ENCODE measurements at places on chromosomes 7 and 10. TPM values are rescaled to one million over a fixed set of nuclear protein-coding genes. Genes with fewer than 3 reads are reported as not detected.

- peaks cover 46% of the 10 kb centered on the region for H3K4me1 ChIP-seq
- H3K27ac ChIP-seq: peak overlapping the region; percentile 73
- DNase-seq: peak; percentile 35
Measured at GRCh38 chr7:108234971-108235450, 104.8 kb upstream of the LAMB4 start.

DNA sequence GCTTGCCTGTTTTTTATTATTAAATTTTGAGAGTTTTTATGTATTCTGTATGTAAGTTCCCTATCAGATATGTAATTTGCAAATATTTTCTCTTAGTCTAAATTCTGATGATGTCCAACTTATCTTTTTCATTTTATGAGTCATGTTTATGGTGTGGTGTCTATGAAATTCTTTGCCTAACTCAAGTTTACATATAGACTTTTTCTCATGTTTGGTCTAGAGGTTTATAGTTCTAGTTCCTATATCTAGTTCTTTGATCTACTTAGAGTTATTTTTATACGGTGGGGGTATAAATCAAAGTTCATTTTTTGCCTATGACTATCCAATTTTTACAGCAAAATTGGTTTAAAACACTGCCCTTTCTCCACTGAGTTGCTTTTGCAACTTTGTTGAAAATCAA lies 26.3 kb upstream of the CCDC7 start:
- peaks cover 13% of the 10 kb centered on the region for H3K4me1 ChIP-seq
- no peak overlapping the region for H3K4me3 ChIP-seq
- DNase-seq: no peak
- no peaks in the 10 kb centered on the region for H3K36me3 ChIP-seq

- H3K4me1 ChIP-seq: peaks cover 4% of the 10 kb centered on the region
- no peaks in the 10 kb centered on the region for H3K36me3 ChIP-seq
- no peak overlapping the region for H3K4me3 ChIP-seq
- no peak overlapping the region for H3K27ac ChIP-seq
- DNase-seq: no peak
Measured at GRCh38 chr10:11150231-11150731, 132.6 kb downstream of the CELF2 start.

DNA sequence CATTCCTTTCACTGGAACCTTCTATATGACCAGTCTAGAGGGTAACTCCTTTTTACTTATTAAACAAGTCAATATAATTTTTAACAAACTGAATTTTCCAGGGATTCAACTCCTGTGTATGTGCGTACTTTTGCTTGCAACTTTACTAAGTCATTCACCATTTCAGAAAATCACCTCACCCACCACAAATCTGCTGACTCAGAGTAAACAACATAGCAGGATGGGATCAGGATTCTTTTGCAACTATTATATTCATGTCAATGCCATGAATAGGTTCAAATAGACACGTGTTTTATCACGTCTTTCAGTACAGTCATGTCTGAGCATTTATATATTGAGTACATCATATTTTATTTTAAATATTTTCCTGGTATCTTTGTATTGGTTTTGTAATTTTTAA lies 14.5 kb downstream of the CTTNBP2 start:
- DNase-seq: no peak
- no peaks in the 10 kb centered on the region for H3K4me1 ChIP-seq
- H3K36me3 ChIP-seq: no peaks in the 10 kb centered on the region
- H3K4me3 ChIP-seq: no peak overlapping the region
- H3K27me3 ChIP-seq: no peaks in the 10 kb centered on the region

GRCh38 chr7:103711413-103711812 lies 265.4 kb upstream of the SLC26A5 start:
- no peak for DNase-seq
- H3K4me1 ChIP-seq: peaks cover 30% of the 10 kb centered on the region
- no peaks in the 10 kb centered on the region for H3K27me3 ChIP-seq
- no peak overlapping the region for H3K27ac ChIP-seq
- no peak overlapping the region for H3K4me3 ChIP-seq
- H3K36me3 ChIP-seq: no peaks in the 10 kb centered on the region

GRCh38 chr7:159253657-159254056 lies 109.0 kb upstream of the VIPR2 start:
- H3K27me3 ChIP-seq: no peaks in the 10 kb centered on the region
- no peak for DNase-seq
- no peaks in the 10 kb centered on the region for H3K4me1 ChIP-seq
- H3K36me3 ChIP-seq: no peaks in the 10 kb centered on the region
- no peak overlapping the region for H3K27ac ChIP-seq
- no peak overlapping the region for H3K4me3 ChIP-seq

GRCh38 chr7:96034940-96035727 lies 262.8 kb downstream of the DYNC1I1 start:
- H3K27me3 ChIP-seq: no peaks in the 10 kb centered on the region
- no peak overlapping the region for H3K4me3 ChIP-seq
- H3K4me1 ChIP-seq: no peaks in the 10 kb centered on the region
- H3K27ac ChIP-seq: no peak overlapping the region

Gene NEUROG3
- total RNA-seq: not detected

Gene GPR85
- total RNA-seq: 7.2 TPM

Gene ASZ1
- not detected for total RNA-seq

GRCh38 chr7:65429642-65430343 lies 56.1 kb downstream of the ZNF92 start:
- H3K4me3 ChIP-seq: no peak overlapping the region
- no peaks in the 10 kb centered on the region for H3K36me3 ChIP-seq
- H3K4me1 ChIP-seq: no peaks in the 10 kb centered on the region
- no peak for DNase-seq
- peaks cover 10% of the 10 kb centered on the region for H3K27me3 ChIP-seq

Gene UPK3BL2
- total RNA-seq: 1.6 TPM

DNA sequence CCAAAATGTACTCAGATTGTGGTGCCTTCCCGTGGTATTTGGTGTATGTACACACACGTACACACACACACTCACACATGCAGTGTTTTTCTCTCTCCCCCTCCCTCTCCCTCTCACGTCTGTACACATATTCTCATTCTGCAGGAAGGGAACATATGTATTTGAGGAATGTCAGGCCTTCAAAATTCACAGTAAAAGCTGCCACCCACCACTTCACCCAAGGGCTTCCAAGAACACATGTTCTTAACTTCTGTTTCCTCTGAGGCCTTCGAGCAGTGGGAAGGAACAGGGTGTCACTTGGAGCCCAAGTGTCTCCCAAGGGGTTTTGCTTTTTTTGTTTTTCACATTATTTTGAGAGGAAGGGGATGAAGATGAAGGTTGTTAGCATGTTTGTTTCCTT lies 198.9 kb downstream of the TCF7L2 start:
- no peaks in the 10 kb centered on the region for H3K4me1 ChIP-seq
- H3K27ac ChIP-seq: no peak overlapping the region
- no peak overlapping the region for H3K4me3 ChIP-seq

- no peak for DNase-seq
- peaks cover 70% of the 10 kb centered on the region for H3K4me1 ChIP-seq
Measured at GRCh38 chr10:32952541-32953276, 5.3 kb downstream of the ITGB1 start.

DNA sequence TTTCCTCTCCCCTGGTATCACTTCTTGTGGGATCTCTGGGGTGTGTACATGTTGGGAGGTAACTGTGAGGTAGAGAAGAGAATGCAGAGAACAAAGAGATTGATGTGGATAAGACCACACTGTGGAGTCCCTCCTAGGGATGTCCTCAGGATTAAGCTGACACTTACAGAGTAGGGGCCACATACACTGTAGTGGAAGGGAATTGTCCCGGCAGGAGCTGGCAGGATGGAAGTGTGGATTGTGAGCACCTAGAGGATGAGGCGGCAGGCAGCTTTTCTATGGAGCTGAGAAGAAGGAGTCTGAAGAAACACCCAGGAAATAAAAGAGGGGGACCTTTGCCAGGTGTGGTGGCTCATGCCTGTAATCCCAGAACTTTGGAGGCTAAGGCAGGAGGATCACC lies 13.5 kb downstream of the AGFG2 start:
- no peak overlapping the region for H3K4me3 ChIP-seq
- DNase-seq: no peak
- no peaks in the 10 kb centered on the region for H3K27me3 ChIP-seq
- H3K36me3 ChIP-seq: no peaks in the 10 kb centered on the region

- DNase-seq: no peak
- H3K36me3 ChIP-seq: no peaks in the 10 kb centered on the region
- H3K27me3 ChIP-seq: no peaks in the 10 kb centered on the region
- peaks cover 43% of the 10 kb centered on the region for H3K4me1 ChIP-seq
- peak overlapping the region; percentile 18 for H3K27ac ChIP-seq
- no peak overlapping the region for H3K4me3 ChIP-seq
Measured at GRCh38 chr10:89478085-89478738, 57.2 kb downstream of the SLC16A12 start.

DNA sequence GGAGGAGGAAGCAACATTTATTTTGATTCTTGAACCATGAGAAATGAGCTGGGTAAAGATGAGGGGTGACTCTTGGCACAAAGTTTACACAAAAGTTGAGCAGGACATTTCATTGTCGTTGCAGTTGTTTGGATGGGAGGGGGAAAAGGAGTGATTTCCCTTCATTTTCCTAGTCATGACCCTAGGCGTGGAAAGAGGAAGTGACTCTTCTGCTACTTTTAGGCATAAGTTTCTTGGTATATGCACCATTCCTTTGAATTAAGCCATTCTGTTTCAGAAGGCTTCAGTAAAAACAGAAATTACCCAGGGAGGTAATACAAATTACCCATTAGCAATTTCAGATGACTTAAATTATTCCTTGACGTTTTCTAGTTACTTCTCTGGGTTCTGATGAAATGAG lies 113.9 kb upstream of the FAM171A1 start:
- H3K27me3 ChIP-seq: no peaks in the 10 kb centered on the region
- no peak overlapping the region for H3K27ac ChIP-seq
- peaks cover 17% of the 10 kb centered on the region for H3K4me1 ChIP-seq
- no peak overlapping the region for H3K4me3 ChIP-seq
- no peaks in the 10 kb centered on the region for H3K36me3 ChIP-seq

GRCh38 chr10:131402771-131403650 lies 91.5 kb upstream of the TCERG1L start:
- no peak for DNase-seq
- H3K36me3 ChIP-seq: no peaks in the 10 kb centered on the region

DNA sequence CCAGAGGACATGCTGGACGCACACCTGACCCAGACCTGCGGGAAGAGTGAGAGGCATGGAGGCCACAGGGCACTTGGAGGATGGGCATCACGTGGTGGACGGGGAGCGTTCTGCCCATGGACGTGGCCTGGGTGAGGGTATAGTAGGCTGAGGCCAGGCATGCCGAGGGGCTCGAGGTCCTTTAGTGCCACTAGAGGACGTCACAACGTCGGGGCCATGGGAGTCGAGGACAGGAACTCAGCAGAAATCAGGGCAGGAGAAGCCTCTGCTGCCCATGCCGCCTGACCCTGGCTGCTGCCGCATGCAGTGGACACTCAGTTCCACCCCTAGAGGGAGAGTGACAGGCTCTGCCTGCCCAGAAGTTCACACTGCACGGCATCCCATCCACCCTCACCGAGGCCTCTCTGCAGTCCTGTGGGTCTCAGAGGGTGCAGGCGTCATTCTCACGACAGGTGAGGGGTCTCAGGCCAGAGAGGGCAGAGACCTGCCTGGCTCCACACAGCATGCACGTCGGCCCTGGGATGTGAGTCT lies 198.7 kb downstream of the ADARB2 start:
- DNase-seq: no peak
- no peaks in the 10 kb centered on the region for H3K36me3 ChIP-seq
- no peak overlapping the region for H3K4me3 ChIP-seq
- no peaks in the 10 kb centered on the region for H3K4me1 ChIP-seq
- H3K27me3 ChIP-seq: no peaks in the 10 kb centered on the region
- no peak overlapping the region for H3K27ac ChIP-seq

- no peak for DNase-seq
- no peaks in the 10 kb centered on the region for H3K4me1 ChIP-seq
- H3K36me3 ChIP-seq: no peaks in the 10 kb centered on the region
Measured at GRCh38 chr10:1738950-1739349, 1.6 kb upstream of the ADARB2 start.

DNA sequence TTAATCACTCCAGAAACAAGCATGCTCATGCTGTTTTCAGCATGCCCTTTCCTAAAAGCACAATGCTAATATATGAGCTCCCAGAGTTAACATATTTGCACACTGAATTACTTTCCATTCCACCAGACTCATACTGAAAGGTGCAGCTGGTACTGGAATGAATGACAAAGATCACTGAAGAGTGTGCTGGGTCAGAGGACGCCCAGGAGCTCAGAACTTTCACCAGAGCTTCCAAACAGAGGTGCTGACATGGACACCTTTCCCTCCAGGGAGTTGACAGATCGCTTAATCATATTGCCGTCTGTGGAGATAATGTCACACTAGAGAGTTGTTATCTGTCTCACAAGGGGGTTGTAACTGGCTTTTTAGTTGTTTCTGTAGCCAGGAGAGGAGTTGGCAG lies 292.9 kb downstream of the LHFPL3 start:
- no peaks in the 10 kb centered on the region for H3K36me3 ChIP-seq
- H3K4me3 ChIP-seq: no peak overlapping the region
- DNase-seq: no peak
- no peaks in the 10 kb centered on the region for H3K4me1 ChIP-seq
- H3K27ac ChIP-seq: no peak overlapping the region

GRCh38 chr10:105239311-105240219 lies 598.5 kb downstream of the SORCS3 start:
- H3K36me3 ChIP-seq: no peaks in the 10 kb centered on the region
- no peak overlapping the region for H3K27ac ChIP-seq
- DNase-seq: no peak
- no peaks in the 10 kb centered on the region for H3K4me1 ChIP-seq
- H3K4me3 ChIP-seq: no peak overlapping the region
- H3K27me3 ChIP-seq: no peaks in the 10 kb centered on the region

DNA sequence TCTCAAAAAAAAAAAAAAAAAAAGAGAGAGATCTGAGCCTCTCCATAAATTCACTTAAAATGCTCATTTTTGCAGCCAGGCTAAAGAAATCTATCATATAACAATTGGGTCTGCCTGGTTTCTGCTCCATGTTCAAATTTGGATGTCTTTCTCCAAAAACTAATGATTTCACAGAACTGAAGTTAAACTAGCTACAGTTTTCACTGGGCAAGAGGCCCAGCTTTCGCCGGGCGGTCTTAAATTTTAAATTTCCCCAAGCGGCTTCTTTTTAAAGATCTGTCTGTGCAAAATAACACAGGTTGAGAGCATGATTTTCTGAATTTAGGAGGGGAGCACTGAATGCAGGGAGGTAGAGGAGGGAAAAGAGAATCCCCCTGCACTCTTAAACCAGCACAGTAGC lies 603.4 kb downstream of the KCNMA1 start:
- DNase-seq: no peak
- H3K36me3 ChIP-seq: no peaks in the 10 kb centered on the region
- H3K27me3 ChIP-seq: no peaks in the 10 kb centered on the region
- H3K4me3 ChIP-seq: no peak overlapping the region
- no peaks in the 10 kb centered on the region for H3K4me1 ChIP-seq

Gene TMEM229A
- not detected for total RNA-seq

GRCh38 chr10:97169911-97170693 lies 15.7 kb downstream of the SLIT1 start:
- H3K27ac ChIP-seq: no peak overlapping the region
- H3K27me3 ChIP-seq: no peaks in the 10 kb centered on the region
- H3K4me3 ChIP-seq: no peak overlapping the region
- H3K36me3 ChIP-seq: no peaks in the 10 kb centered on the region
- no peaks in the 10 kb centered on the region for H3K4me1 ChIP-seq

Gene GALNT17
- total RNA-seq: not detected

- H3K27me3 ChIP-seq: no peaks in the 10 kb centered on the region
- H3K4me3 ChIP-seq: no peak overlapping the region
- H3K4me1 ChIP-seq: no peaks in the 10 kb centered on the region
- no peaks in the 10 kb centered on the region for H3K36me3 ChIP-seq
- H3K27ac ChIP-seq: no peak overlapping the region
Measured at GRCh38 chr7:1013581-1013980, 30.6 kb downstream of the CYP2W1 start.

Gene KIF20B
- total RNA-seq: 8.9 TPM

GRCh38 chr10:43594944-43595589 lies 11.2 kb upstream of the ZNF485 start:
- DNase-seq: peak; percentile 41
- H3K27ac ChIP-seq: no peak overlapping the region
- no peaks in the 10 kb centered on the region for H3K36me3 ChIP-seq

Gene CPA1
- not detected for total RNA-seq

Measured in GM23248 (cell line).